LNCaP clone FGC (cell line): ENCODE measurements at places on chromosomes 7 and 10.

GRCh38 chr7:24725554-24726241, 31.6 kb downstream of the GSDME start:
- DNase-seq, result no peak

GRCh38 chr7:113120647-113121046, 2.3 kb upstream of the SMIM30 start:
- DNase-seq, result no peak

DNA sequence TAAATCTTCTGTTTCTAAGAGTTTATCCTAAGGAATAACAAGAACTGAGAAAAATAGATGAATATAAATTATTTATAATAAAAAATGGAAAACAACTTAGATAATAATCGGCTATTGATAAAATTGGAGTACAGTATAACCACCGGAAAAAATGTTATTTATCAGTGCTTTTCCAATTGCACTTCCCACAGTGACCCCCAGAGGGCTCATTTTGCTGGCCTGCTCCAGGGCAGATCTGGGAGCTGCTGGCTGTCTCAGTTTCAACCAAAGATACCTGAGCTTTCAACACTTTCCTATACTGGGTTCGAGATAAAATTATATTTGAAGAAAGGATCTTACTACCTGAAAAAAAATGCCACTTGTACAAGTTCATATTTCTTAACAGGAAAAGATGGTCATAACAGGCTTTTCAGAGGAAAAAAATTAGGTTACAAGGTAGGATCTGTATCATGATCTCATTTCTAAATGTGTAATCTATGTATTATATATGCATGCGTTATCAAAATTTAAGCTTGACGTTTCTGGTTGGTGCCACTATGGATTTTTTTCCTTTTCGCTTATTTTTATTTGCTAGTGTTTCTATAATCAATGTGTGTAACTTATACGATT, 165.7 kb downstream of the NPSR1 start:
- peak; percentile 15 for DNase-seq

- no peak for DNase-seq
Measured at GRCh38 chr10:120788771-120789170, 62.4 kb upstream of the WDR11 start.

DNA sequence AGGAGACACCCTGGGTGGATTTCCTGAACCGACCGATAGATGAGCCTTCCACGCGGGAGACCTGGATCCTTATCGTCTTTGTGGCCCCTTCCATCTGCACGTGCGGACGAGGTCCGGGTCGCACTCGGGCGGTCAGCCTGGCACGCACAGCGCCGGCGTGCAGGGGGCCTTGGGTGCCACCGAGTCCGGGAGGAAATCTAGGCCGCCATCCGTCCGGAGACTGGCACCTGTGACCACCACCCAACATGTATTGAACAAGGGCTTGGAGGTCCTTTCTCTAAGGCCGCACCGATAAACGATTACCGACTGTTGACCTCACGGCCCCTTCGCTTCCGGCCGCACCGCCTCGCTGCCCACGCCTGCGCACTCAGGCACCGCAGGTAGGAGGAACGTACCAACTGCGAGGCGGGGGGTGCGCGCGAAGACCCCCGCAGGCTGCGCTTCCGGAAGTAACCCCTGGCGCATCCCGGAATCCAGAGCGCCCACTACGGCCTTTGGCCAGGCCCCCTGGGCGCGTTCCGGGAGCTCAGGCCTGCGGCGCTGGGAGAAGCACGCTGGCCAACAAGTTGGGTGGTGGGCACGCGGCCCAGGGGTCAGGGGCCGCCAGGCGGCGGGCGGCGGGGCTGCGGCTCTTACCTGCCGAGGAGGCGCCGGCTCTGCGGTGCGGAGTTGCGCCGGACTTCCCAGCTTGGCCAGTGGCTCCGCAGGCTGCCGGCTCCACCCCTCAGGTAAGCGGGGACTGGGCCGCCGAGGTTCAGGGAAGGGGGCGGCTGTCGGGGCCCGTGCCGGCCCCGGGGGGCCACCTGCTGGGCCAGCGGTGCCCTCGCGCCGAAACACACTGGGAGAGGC, at the start of the genes ACTR3C and LRRC61:
Gene ACTR3C (minus strand): TSS at position 713 of the 849 bp plus-strand sequence. CDS start 28,249 bp downstream, outside the sequence.
Gene LRRC61 (plus strand): TSS at position 523 of the 849 bp plus-strand sequence. CDS start 13,507 bp downstream, outside the sequence.
- no peak for DNase-seq

DNA sequence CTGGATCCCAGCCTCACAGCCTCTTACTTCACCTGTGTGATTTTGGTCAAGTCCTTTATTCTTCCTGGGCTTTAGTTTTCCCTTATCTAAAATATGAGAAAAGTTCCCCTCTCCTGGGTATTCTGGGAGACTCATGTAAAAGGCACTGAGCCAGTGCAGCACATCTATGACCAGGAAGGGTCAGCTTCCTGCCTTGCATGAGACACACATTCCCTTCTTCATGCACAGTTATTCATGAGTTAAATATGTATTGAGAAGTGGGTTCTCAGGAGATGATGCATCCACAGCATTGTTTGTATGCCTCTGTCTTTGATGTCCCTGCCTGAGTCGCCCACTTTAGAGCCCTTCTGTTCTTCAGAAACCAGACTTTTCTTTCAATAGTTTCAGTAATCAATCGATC, 33.3 kb downstream of the EGFR start:
- DNase-seq, result no peak

GRCh38 chr10:118926903-118927302, 102.6 kb upstream of the NANOS1 start:
- no peak for DNase-seq

DNA sequence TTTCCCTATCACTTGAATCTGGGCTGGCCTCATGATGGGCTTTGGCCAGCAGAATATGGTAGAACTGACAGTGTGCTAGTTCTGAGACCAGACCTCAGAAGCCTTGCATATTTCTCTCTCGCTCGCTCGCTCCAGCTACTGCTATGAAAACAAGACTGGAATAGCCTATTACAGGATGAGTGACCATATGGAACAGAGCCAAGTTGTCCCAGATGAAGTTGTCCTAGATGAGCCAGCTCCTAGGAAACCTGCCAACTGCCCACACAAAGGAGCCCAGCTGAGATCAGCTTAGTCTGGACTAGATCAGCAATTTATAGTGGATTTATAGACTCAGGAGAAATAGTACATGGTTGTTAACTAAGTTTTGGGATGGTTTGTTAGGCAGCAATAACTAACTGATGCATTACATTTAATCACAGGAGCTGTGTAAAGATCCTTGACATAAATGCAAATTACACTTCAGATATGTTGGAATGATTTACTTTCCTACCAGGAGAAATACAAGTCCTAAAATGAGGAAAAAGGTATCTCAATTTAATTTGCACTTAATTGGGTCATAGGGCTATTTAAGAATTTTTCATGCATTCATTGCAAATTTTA, 6.8 kb upstream of the HECW1 start:
- no peak for DNase-seq

- no peak for DNase-seq
Measured at GRCh38 chr7:114973147-114973546, 51.3 kb downstream of the MDFIC start.

DNA sequence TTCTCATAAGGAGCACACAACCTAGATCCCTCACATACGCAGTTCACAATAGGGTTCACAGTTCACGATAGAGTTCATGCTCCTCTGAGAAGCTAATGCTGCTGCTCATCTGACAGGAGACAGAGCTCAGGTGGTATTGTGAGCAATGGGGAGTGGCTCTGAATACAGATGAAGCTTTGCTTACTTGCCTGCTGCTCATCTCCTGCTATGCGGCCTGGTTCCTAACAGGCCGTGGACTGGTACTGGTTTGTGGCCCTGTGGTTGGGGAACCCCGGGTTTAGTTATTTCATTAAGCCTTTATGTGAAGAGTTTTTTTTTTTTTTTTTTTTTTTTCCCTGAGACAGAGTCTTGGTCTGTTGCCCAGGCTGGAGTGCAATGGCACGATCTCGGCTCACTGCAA, 19.4 kb downstream of the SLK start:
- no peak for DNase-seq

GRCh38 chr7:11527707-11528106, 304.3 kb downstream of the THSD7A start:
- no peak for DNase-seq

DNA sequence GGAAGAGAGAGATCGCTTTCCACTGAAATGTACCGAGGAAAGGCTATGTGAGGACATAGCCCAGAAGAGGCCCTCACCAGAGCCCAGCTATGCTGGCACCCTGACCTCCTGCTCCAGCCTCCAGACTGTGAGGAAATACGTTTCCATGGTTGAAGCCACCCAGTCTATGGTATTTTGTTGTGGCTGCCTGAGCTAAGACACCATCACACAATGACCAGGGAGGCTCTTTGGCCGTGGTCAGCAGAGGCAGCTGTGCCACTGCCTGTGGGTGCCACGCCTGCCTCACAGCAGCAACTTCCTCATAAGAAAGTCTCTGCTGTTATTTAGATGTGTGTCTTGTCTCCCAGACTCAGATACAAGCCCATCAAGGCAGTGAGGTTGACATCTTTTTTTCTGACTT, 182.7 kb upstream of the PLXNA4 start:
- DNase-seq, result no peak

GRCh38 chr7:19560111-19560883, 148.5 kb downstream of the POLR1F start:
- DNase-seq, result no peak

GRCh38 chr10:77857272-77857671, 69.3 kb downstream of the DLG5 start:
- peak; percentile 73 for DNase-seq

DNA sequence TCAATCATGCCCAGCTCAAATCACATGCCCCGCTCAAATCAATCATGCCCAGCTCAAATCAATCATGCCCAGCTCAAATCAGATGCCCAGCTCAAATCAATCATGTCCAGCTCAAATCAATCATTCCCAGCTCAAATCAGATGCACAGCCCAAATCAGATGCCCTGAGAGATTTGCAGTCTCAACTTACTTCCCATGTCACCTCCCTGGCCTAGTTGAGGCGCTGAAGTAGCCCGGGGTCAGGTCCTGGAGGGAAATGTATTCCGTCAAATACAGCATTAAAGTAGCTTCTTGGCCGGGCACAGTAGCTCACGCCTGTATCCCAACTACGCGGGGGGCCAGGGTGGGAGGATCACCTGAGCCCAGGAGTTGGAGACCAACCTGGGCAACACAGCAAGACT, 15.7 kb upstream of the PRKAR1B start:
- no peak for DNase-seq

DNA sequence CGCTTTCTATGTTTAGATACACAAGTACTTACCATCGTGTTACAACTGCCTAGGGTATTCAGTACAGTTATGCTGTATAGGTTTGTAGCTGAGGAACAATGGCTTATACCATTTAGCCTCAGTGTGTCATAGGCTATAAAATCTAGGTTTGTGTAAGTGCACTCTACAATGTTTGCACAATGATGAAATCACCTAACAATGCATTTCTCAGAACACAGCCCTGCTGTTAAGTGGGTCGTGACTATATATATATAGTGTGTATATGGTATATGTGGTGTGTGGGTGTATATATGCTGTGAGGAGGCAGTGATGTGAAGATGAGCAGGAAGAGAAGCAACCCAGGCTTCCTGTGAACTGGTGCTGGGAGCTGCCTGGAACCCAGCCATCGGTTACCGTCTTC, 65.6 kb upstream of the MKI67 start:
- DNase-seq, result no peak

DNA sequence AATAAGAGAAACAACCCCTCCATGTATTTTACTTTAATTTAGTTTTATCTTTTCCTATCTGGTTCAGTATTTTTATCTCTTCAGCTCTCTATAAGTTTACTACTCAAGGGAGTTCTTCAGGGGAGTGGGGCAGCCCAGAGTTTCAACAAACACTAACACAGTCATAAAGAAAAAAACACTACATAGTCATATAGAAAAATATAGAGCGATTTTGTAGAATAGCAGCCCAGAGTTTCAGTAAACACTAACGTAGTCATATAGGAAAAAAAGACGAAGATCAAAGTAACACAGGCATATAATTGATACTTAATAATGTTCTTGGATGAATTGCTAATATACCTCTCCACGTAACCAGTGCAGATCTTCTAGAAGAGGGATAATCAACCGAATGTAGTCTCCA, 54.7 kb downstream of the PON1 start:
- DNase-seq, result no peak

- DNase-seq, result no peak
Measured at GRCh38 chr10:14583252-14583651, 191.4 kb downstream of the FAM107B start.

DNA sequence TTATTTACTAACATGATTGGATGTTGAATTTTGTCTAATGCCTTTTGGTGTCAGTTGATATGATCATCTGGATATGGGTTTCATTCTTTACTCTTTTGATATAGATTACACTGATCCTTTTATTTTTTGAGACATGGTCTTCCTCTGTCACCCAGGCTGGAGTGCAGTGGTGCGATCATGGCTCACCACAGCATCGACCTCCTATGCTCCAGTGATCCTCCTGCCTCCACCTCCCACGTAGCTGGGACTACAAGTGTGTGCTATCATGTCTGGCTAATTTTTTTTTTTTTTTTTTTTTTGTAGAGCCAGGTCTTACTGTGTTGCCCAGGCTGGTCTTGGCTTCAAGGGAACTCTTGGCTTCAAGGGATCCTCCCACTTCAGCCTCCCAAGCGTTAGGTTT, 27.1 kb downstream of the BMS1 start:
- no peak for DNase-seq

- no peak for DNase-seq
Measured at GRCh38 chr10:62726142-62726541, 78.4 kb upstream of the ADO start.

DNA sequence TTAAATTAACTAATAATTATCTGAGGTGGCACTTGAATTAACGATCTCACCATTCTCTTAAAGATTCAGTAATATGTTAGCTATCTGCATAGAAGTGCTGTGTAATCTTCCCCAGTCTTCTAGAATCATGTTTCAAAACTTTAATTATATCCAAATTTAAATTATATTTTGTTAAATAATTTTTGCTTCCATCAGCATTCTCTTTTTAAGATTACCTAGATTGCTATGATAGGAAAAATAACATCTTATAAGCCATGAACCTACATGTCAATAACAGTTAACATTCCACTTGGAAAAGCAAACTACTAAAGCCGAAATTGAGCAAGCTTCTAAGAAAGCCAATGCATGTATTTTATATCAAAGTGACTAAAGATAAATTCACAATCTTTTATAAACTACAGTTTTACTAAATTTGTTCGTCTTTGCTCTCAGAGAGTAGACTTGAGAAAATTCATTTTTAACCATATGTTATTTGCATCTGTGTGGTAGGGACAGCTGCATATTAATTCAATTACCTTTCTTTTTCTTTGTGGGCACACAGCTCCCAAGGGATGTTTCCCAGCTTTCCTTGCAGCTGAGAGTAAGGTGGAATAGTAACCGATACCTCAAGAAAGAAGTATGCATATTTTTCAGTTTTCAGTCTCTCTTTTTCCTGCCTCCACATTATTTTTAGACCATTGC, 105.4 kb upstream of the ABCB5 start:
- DNase-seq, result no peak

GRCh38 chr7:117137868-117138267, 184.6 kb downstream of the ST7 start:
- no peak for DNase-seq

DNA sequence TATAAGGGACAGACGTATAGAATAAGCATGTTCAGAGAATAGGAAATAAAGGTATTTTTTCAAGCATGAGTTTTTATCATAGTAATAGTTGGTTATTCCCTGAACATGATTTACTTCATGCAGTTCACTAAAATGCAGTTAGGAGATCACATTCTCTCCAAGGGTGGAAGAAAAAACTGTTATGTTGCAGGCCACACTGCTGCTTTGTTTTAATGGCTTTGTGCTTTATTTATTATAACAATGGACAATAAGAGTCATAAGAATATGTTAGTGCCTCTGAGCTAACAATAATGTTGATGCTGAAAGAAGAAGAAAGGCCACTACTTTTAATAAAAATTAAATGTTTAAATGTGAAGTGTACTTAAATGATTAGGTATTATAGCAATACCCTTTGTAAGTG, 78.5 kb upstream of the GATAD1 start:
- no peak for DNase-seq
